ENCODE measurements at places on chromosomes 5 and 9.

DNA sequence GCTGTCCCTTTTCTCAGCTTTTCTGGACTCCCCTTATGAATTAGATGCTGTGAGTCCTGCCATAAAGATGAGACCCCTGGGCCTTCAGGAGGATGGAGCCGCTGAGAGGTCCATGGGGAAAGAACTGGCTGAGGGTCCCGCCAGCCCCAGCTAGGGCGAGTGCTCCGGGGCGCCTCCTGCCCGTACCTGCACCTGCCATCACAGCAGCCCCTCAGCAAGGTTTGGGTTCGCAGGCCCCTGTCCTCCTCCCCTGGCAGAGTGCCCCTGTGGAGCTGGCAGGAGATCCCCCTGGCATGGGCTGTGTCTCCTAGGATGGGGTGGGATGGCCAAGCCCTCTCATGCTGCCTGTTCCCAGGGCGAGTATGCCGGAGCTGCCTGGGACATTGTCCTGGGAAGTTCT lies 64.2 kb downstream of the COL5A1 start:
- no peak for DNase-seq

DNA sequence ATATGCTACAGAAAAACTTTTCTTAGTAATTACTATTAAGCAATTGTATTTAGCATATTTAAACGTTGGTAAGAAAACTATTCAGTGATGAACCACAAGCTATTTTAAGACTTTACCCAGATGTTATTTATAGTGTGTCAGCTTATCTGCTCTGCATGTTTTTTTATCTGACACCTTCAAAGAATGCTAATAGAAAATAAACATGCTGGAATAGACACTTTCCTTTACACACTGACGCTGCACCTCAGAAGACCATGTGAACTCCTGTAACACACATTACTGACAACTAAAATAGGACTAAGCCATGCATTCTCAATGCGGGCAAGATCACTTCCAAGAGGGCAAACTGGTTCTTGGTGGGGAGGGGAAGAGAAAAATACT lies 38.3 kb downstream of the FNIP1 start:
- DNase-seq = no peak

DNA sequence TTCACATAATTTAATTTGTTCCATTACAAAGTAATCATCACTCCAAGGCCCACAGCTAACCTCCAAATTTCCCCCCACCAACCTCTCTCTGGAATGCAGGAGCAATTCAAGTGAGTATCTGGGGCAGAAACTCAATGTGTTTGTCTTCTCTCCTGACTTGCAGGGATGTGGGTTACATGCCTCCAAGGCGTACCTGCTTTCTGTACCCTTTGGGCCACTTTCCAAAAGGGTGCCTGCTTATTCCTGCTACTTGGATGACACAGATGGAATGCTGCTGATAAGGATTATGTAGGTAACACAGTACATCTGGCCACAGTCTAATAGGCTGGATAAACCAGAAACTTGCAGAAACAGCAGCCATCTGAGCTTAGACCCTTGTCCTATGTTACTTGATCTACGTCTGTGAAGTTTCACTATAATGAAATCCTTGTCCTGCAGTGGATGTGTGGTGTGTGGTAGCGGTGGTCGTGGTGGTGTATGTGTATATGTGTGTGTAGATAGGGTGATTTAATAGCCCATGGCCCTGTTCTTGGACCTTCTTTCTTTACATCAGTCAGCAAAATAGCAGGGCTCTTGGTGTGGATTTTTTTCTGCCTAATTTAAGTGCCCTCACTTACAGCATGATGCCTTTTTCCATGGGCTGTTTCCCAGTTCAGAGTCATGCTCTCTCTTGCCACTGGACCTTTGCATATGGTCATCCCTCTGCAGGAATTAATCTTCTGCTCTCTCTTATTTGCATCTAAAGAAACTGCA lies 175.9 kb downstream of the ZDHHC21 start:
- no peak for DNase-seq

- no peak for DNase-seq
Measured at GRCh38 chr5:84260939-84261338, 123.7 kb downstream of the EDIL3 start.

DNA sequence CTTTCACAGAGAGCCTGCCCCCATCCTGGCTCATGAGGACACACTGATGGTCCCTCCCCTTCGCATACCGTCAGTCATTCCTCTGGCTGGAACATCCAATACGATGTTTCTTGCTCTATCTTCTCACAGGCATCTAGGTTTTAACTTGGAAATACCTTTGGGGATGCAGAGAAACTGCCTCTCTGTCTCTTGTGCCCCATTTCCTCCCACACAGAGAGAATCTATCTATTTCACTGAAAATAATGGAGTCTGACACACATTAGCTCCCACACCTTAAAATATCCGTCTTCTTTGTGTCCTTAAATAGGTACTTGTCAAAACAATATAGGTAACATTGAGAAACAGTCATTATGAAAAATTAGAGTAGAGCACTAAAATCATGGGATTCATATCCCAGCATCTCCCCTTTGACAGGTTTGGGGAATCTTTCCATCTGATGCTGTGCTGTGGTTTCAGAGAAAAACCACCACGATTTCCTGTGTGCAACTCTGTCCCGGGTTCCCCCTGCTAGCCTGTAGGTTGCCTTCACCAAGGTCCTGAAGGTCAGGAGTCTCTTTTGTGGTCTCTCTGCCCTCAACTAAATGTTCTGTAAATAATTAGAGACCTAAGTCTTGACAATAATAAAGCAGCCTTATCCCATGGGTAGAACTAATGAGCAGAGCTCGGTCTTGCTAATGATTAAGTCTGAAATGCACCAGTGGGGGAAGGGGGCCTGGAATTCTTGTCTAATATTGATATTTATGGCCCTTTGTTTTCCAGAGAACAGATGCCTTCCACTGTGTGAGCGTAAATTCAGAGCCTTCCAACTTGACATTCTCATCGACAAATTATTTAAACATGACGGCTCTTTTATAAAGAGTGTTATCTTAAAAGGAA lies 371.0 kb downstream of the ICE1 start:
- DNase-seq = no peak

GRCh38 chr9:72596451-72597180 lies 75.2 kb downstream of the TMC1 start:
- DNase-seq = peak; percentile 47

GRCh38 chr5:61614606-61615005 lies 282.5 kb downstream of the ZSWIM6 start:
- DNase-seq = no peak

- DNase-seq = no peak
Measured at GRCh38 chr9:129549139-129549538, 71.8 kb downstream of the C9orf50 start.

- no peak for DNase-seq
Measured at GRCh38 chr5:669842-670395, 23.2 kb downstream of the TPPP start.
